ENCODE measurements at places on chromosomes 1 and 21.
A peak's percentile ranks its signal among the peaks of the same experiment; 100 is the strongest.

GRCh38 chr21:29501451-29501850 lies 202.7 kb downstream of the BACH1 start:
- DNase-seq: no peak

- no peak for DNase-seq
Observed at GRCh38 chr1:245458761-245459174, 304.0 kb downstream of the KIF26B start.

DNA sequence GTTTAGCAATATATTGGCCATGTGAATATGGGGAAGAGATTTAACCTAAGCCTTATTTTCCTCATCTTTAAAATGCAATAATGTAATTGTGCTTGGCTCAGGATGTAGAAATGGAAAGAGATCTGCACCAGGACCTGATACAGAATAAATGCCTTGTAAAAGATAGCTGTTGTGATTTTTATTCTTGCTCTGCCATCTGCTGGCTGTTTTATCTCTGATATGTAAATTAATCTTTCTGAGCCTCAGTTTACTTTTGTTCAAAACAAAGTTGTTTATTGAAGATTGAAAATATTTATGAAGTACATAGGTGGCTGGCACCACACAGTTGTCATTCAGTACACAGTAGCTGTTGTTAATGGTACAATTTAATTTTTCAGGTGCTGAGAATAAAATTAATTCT lies 21.9 kb downstream of the ZYG11B start:
- no peak for DNase-seq

DNA sequence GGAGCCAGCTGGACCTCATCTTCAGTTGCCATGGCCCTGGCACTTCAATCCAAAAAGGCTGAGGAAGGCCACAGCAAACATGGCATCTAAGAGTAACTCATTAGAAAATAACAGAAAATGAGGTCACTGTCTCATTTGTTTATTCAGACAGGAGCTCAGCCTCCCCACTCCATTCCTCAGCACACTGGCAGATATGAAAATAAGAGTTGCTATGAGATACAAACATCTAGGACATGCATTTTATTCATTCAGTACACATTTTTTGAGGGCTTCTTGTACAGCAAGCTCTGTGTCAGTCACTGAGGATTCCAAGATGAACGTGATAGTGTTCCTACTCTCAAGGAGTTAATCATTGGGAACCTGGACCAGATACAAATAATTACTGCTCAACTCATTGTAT lies 32.7 kb upstream of the TMEM125 start:
- DNase-seq: no peak

DNA sequence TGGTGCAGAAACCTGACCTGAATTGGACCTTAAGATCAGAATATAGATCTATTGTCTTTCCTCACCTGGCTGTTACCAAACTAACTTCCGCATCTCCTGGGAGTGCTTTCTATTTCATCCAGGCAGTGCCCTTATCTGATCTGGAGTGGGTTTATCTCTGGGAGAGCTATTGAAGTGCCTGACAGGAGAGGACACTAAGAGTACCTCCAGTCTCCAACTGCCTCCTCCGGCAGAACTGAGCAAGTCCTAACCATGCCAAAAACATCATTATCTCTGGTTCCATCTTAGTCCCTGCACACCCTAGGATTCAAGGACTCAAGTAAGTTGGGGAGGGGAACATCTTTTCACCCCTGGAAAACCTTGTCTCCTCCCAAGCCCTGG lies 12.4 kb upstream of the KCNJ15 start:
- DNase-seq: no peak

DNA sequence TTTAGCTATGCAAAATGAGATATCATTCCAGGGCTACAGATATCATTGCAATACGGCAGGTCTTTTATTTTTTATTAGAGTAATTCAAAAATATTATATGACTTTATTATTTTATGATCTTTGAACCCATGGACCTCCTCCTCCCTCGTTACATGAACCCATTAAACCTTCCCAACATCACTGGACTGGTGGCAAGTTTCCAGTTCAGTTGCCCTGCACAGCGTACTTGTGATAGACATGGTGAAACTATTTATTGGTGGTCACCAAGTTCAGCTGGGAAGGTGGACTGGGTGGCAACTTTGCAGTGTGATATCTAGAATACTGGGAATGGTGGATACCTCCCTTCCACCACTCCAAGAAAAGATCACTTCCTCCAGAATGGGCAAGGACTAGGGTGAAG lies 52.5 kb downstream of the SLC30A10 start:
- DNase-seq: no peak

DNA sequence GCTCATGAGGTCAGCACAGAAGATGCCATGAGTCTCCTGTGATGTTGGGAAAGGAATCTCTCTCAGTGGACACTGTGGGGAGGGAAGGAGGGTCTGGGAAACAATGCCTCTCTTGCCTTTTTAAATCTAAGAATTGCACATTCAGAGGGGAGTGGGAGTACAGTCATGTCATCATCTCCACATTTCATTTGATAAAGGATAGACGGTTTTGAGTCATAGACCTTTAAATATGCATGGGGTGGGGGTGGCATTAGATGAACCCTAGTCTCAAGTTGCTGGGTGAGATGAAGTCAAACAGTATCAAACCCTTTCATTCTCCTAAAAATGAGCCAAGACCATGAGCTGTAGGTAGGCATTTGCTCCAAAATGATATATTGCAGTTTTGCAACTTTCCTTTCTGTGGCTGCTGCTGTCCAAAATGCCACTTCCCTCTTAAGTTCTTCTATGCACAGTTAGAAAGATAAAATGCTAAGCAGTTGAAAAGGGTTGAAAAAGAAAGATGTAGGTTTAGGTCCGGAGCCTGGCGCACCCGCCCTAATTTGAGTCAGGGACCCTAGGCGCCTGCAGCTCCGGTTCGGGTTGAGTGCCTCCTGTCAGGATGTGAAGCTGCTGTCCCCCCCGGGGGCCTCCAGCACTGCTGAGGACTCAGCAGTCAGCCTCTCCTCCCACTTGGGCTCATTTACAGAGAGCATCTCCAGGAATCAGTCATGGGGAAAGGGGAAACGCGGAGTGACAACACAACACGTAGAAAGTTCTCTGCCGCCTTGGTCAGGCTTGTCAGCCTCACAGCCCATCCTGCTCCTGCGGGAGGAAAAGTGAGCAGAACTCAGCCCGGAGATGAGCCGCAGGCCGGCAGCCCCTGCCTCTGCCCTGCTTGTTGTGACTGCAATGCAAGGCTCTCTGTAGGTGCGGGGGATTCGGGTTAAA lies 479.3 kb upstream of the RUNX1 start:
- peak; percentile 49 for DNase-seq

DNA sequence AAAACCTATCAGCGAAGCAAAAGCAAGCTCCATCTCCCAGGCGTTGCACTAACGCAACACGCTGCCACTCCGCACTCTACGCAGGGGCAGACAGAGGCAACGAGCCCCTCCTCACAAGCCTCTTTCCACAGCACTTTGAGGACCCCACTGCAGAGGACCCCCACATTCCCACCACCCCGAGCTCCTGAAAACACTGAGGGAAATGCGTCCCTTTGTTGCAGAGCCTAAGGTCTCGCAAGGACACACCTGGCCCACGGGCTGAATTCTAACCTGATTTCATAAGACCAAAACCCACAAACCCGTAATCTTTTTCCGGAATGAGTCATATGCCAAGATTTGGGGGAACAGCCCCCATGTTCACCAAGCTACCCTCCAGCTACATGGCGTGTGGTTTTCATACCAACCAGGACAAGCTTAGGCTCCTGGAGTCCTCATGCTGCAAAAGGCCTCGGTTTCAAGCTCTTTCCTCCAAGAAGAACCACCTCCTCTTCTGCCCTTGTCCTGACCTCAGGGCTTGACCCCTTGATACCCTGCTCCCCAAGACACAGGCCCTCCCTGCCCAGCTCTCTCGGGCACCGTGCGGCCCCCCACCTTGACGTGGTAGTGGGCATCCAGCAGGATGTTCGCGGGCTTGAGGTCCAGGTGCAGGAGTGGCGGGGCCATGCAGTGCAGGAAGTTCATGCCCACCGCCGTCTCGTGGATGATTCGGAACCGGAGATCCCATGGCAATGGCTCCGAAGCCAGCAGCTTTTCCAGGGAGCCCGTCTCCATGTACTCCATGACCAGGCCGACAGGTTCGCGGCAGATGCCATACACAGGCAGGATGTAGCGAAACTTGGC lies 10.7 kb downstream of the RIPK4 start:
- DNase-seq: peak; percentile 26

GRCh38 chr21:37087188-37087587 lies 14.1 kb downstream of the TTC3 start:
- no peak for DNase-seq

DNA sequence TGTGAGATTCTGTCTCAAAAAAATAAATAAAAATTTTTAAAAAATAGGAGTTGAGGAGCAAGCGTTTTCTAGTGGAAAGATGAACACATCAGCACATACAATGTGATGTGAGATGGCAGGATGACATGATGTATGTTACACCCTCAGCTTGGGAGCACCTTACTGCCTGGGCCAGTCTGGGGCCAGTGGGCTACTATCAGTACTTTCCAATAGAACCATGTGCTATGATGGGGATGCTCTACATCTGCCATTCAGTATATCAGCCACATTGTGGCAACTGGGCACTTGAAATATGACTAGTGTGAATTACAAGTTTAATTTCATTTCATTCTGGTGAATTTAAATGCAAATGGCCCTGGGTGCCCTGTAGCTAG lies 156.0 kb downstream of the PGBD5 start:
- DNase-seq: no peak

DNA sequence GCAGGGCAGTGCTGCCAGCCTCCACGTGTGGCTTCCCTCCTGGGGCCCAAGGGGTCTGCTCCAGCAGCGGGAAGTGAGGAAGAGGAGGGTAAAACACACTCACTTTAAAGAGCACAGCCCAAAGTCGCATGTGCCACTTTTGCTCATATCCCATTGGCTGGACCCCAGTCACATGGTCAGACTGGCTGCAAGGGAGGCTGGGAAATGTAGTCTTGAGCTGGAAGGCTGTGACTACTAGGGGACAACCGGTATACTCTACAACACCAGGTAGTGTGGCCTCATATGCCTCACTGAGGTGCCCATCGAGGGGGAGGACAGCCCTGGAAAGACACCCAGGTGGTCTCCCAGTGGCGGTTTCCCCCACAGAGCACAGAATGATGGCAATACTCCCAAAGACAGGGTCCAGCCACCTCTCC lies 45.2 kb downstream of the CAMK2N1 start:
- DNase-seq: peak; percentile 45

GRCh38 chr1:159055181-159055641 lies 21.4 kb downstream of the AIM2 start:
- no peak for DNase-seq

- DNase-seq: no peak
Observed at GRCh38 chr1:40435471-40435870, 14.8 kb upstream of the ZFP69B start.

DNA sequence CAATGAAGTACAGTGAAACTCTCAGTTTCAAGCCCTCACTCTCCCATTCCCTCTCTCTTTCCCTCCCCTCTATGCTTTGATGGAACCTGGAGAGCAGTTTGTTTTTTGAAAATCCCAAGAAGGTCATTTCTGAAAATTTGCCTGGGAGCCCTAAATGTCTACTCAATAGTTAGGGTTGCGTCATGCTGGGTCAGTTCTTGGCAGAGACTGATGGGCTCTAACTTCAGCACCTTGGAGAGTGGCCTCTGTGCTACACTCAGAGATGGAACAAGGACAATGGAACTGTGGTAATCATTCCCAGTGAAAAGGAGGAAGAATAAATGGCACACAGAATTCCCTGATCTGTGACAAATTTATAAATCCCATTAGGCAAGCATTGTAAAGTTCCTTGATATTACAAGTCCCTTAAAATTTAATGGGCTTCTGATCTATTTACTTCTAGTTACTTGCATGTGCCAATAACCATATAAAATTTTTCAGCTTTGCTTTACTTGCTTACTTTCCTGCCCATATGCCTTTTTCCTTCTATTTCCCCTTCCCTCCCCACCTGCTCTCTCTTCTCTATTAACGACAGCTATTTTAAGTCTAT lies 182.9 kb upstream of the KCND3 start:
- peak; percentile 44 for DNase-seq

DNA sequence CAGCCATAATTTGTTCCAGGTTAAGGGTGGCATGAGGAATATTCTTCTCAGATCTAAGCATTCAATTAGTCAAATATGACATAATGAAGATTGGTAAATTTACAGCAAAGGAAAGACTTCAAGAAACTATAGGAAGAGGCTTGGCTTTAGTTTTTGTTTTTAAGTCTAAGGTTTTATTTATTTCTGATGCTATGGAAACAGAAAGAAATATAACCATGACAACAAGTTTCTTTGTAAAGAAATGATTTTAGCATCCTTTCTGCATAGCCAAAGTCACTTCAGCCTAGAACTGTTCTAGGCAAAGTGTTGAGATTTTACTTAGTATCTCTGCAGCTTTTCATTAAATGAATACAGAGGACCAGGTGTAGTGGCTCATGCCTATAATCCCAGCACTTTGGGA lies 27.7 kb downstream of the PEA15 start:
- DNase-seq: no peak

GRCh38 chr1:195345149-195345548 lies 1263.1 kb downstream of the KCNT2 start:
- DNase-seq: no peak

DNA sequence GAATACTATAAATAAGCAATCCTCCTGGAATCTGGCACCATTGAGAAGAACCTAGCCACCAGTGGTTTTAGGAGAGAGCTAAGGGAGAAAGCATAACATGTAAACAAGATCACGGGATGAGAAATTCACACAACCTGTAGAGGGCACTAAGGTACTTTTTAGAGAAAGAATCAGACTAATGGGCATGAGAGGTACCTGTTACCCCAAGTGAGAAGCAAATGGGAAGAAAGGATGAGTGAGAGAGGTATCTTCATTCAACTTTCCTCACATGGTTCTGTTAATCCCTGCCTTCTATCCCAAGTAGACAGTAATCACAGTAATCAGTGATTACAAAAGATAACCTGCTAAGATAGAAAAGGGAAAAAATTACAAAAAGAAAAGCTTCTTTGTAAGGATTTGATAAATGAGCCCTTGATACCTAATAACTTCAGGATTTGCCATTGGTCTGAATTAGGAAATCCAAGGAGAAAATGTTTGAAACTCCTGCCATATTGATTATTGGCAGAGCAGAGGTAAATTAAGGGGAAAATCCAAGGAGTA lies 251.1 kb upstream of the ADGRL2 start:
- no peak for DNase-seq

DNA sequence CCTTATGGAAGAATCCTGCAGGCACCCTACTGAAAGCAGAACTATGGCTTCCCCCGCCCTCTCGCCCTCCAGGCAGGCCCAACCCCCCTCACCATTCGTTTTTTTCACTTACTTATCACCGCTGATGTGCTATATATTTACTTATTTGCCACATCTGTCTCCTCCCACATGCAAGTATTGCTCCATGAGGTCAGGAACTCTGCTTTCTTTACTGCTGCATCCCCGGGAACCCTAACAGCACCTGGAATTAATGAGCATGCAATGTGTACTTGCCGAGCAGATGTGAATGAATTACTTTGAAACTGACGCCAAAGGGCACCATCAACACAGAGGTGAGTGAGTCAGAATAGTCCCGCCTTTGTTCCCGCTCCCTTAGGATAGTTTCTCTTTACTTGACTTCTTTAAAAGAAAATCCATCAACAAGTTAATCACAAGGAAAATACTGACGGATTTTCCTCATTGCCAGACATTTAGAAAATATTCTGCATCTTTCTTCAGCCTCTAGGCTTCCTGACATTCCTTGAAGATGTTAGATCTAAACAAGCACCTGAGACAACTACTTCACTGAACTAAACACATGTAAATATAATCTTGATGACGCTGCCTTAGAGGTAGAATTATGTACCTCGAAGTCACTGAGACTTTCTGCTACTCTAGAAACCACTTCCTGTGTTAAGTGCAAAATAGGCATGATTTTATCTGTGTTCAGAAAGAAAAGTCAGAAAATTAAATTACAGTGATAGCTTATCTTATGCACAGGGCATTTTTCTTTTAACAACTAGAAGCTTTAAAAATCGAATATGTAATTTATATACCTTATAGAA lies 17.5 kb upstream of the RAB4A start:
- no peak for DNase-seq

- DNase-seq: no peak
Observed at GRCh38 chr1:219381396-219381795, 207.7 kb downstream of the LYPLAL1 start.

All from Right ventricle myocardium superior (tissue), 1 donor.